ENCODE measurements at places on chromosomes 3 and 15.

GRCh38 chr3:71849681-71850080 lies 64.7 kb upstream of the PROK2 start:
- no peak for DNase-seq

DNA sequence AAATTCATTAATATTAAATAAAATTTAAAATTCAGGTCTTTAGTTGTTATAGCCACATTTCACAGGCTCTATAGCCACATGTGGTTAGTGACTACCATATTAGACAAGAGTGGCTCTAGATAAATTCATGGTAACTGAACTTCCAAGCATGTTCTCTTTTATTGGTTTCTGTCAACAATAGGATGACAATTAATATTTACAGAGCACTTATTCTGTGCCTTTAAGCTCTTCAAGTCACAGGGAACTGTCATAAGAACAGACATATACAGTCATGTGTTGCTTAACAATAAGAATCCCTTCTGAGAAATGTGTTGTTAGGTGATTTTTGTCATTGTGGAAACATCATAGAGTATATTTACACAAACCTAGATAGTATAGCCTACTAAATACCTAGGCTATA lies 38.8 kb upstream of the SLC25A36 start:
- no peak for DNase-seq

DNA sequence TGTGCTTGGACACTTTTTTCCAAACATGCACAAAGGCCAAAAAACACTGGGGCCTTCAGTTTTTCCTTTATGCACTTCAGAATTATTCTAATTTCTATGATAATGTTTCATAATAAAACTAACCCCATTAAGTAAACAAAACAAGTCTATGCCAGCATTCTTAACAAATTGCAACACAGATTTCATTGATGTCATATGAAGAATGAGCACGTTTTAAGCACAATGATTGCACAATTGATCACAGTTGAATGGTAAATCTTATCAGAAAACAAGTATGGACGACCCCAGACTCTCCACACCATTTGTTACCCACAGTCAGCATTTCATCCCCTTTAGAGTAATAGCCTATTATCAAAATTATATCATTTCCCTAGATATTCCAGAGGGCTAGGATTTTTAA lies 46.7 kb upstream of the PROK2 start:
- DNase-seq, result no peak

- DNase-seq, result no peak
These were observed 26.3 kb downstream of the FAN1 start for GRCh38 chr15:30929982-30930381.

- DNase-seq, result no peak
These were observed 22.1 kb downstream of the GOLGA6A start for GRCh38 chr15:74060251-74060650.

DNA sequence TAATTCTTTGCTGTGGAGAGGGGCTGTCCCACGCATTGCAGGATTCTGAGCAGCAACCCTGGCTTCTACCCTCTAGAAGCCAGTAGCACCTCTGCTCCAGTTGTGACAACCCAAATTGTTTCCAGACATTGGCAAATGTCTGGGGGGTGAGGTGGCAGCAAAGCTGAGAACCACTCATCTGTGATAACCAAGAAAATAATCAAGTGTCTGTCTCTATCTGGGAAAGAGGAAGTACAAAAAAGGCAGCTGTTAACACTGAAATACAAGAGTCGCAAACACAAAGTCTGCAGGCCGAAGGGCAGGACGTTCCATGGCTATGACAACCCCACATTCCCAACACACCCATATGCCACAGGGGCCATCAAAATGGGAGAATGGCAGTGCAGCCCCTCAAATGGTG lies 42.2 kb upstream of the GNB5 start:
- DNase-seq, result no peak
